ENCODE measurements at places on chromosomes 12 and 14.

- no peak for DNase-seq
Measured at GRCh38 chr14:28542040-28542439, 224.5 kb upstream of the FOXG1 start.

GRCh38 chr12:75704208-75704607 is 192.8 kb upstream of the KRR1 start:
- no peak for DNase-seq

DNA sequence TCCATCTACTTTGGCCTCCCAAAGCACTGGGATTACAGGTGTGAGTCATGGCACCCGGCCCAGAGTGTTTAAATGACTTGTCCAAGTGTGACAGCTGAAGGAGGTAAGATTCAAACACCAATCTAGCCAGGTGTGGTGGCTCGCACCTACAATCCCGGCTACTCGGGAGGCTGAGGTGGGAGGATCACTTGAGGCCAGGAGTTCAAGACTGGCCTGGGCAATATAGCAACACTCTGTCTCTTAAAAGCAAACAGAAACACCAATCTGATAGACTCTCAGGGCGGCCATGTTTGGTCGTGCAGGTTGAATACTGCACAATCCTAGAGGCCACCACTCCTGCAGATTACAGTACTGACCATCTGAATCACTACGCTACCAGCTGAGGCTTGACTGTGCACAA is 68.7 kb downstream of the RBM19 start:
- DNase-seq = no peak

- DNase-seq = no peak
Measured at GRCh38 chr12:18383203-18383602, 121.9 kb downstream of the PIK3C2G start.

DNA sequence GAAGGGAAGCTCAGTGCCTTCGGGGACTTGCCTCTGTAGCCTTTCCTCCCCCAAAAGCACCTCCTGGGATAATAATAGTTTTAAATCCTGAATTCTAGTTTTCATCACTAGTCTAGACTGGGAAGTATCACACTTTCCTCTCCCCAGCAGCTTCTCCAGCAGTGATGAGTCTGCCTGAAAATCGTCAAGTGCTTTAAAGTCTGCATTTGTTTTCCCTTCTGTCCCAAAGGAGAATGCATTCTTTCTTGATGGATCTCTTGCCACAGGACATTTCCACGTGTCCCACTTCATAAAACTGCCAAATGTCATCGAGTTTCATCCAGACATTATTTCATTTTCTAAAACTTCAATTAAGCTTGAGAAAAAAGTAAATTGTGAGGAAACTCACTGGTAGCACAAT is 15.0 kb downstream of the CSRP2 start:
- DNase-seq = no peak

- no peak for DNase-seq
Measured at GRCh38 chr14:54532111-54533012, 22.7 kb downstream of the CGRRF1 start.

DNA sequence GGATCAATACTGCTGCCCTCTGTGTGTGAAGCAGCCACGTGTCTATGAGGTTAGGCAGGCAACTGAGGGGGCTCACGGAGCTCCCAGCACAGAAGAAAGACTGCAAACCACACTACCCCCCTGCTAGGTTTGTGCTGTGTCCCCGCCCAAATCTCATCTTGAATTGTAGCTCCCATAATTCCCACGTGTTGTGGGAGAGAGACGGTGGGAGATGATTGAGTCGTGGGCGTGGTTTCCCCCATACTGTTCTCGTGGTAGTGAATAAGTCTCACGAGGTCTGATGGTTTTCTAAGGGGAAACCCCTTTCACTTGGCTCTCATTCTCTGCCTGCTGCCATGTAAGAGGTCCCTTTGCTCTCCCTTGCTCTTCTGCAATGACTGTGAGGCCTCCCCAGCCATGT is 68.6 kb downstream of the ACTN1 start:
- DNase-seq = no peak

DNA sequence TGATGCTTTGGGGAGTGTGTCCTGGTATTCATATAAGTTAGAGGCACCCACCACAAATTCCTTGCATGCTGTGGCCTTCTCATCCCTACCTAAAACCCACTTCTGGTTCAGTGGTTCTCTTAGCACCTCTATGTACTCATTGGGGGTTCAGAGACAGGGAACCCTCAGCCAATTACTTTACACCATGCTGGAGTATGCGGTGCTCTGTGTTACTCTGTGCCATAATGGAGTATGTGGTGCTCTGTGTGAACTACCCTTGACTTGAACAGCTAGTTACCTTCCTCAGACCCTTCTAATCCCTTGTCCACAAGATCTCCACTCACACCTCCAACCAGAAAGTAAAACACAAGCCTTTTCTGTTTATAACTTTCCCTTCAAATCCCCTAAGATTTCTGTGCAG is 172.5 kb upstream of the E2F7 start:
- DNase-seq = no peak

GRCh38 chr14:101927859-101928258 is 36.5 kb upstream of the DYNC1H1 start:
- DNase-seq = no peak

DNA sequence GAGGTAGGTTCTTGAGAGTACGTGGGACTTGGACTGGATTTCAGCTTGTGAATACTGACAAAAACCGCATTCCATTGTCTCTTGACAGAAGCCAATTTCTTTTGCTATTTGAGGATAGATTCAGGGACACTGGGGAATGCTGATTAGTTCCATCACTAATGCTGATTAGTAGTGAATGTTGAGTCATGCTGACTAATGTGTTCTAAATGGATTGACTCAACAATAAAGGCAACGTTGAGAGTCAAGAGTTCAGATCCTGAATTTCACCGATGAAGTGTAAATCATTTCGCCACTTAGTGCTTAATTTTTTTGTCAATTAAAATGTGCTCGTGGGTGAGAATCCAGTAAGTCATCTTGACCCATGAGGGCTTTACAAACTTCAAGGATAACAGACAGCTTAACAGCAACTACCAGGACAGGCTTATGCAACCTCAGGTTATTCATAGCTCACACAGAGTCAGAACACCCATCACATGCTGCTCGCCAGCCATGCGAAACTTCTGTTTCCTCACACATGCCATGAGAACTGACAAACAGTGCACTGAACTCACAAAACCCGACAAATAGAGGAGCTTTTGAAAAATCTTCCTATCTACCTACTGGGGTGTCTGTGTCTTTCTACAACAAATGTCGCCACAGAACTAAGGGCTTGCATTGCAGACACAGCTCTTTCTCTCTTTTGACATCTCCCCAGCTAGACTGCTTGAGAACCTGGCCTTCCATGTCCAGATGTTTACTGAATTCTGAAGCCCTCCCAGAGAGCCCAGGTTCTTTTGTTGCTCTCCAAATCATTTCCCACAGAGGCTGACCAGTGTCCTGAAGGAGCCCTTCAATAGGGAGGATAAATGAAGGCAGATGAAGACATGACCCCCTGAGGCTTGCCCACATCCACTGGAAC is 316.4 kb downstream of the ZFP36L1 start:
- DNase-seq = no peak

DNA sequence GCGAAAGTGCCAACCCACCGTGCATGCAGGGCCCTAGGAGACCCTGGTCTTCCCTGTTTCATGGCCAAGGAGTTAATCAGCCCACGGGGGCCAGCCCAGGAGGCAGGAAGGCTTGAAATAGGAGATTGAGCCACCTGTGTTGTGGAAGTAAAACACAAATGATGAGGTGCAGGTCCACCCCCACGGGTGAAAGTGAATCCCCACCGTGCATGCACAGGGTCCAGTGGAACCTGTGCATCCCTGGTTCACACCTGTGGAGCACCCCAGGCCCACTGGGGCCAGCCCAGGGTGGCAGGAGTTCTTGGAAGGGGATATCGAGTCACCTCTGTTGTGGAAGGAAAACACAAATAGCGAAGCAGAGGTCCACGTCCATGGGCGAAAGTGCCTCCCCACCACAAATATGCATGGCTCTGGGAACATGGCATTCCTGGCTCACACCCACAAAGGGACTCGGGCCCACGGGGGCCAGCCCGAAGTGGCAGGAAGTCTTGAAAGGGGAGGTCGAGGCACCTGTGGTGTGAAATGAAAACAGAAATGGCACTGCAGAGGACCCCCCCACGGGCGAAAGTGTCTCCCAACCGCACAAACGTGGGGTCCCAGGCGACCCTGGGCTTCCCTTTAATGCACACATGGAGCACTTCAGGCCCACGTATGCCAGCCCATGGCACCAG is 381.5 kb downstream of the ALG10 start:
- DNase-seq = no peak

DNA sequence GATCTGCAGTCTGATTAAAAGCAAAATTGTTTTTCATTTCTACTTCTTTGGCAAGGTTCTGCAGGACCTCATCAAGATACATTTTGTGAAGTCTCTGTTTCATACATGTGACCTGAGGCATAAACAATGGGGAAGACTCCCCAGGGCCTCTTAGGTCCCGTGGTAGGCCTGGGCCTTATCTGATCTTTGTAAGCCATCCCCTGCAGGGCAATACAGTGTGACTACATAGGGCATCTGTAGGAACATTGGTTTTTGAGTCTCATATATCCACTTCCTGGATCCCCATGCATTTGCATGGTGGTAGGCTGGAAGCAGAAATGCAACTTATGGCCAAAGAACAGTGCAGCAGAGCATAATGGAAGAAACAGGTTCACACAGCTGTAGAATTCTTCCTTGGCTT is 6.0 kb downstream of the FAR2 start:
- DNase-seq = no peak

GRCh38 chr14:68927956-68928675 is 51.0 kb downstream of the ACTN1 start:
- no peak for DNase-seq

- no peak for DNase-seq
Measured at GRCh38 chr14:101446387-101446969, 114.8 kb upstream of the DIO3 start.

- no peak for DNase-seq
Measured at GRCh38 chr14:76993752-76994151, 34.8 kb downstream of the IRF2BPL start.

DNA sequence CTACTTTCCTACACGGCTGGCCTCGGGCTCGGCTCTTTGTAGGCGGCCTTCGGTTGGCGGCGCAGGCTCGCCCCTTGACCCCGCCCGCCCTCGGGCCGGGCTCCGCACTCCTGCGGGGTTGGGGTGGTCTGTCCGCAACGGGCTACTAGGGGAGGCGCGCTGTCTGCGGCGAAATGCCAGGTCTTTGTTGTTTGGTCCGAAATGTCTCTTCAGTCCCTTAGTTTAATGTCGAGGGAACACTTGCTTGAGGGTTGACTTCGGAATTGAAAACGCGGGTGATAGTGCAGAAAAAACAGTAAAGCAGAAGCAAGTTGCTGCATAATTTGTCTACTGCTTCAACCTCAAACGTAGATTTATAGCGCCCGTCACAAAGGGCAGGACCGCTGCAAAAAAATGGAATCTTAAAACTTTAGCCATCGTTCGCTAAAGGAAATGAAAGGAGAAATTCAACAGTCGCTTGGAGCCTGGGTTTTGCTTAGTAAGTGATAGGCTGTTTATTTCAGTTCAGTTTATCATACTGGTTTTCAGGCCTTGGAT is 390 bp downstream of the JKAMP start:
- DNase-seq = no peak

GRCh38 chr12:131021154-131021541 is 67.4 kb downstream of the ADGRD1 start:
- no peak for DNase-seq

DNA sequence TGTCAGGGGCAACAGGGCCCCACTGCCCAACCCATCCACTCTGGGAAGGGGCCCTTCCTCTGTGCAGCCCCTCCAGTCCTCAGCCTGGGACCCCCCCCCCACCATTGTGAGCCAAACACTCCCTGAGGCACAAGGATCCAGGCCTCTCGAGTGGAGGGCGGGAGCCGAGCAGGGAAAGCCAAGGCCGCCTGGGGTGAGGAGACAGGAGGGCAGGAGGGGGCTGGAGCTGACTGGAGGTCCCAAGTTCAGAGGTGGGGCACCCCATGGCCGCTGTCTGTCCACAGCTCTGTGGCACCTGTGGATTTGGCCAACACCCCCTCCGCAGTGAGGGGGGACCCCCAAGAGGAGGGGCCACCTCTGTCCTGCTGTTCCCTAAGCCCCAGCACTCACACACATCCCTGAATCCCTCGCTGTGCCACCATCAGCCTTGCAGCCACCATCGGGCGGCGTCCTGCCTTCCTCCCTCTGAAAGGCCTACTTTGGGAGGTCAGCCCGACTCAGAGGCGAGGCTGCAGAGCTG is 25.4 kb upstream of the C14orf180 start:
- DNase-seq = no peak

DNA sequence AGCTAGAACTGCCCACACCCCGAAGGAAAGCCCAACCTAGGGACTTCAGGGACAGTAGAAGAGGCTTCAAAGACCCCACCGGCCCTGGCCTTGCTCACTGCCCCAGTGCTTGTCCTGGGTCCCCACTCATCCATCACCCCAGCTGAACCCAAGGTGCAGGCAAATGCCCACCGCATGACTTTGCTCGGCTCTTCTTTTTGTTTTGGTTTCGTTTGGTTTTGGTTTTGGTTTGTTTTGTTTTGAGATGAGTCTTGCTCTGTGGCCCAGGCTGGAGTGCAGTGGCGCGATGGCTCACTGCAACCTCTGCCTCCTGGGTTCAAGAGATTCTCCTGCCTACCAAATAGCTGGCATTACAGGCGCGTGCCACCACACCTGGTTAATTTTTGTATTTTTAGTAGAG is 9.0 kb downstream of the CCDC85C start:
- DNase-seq = no peak

DNA sequence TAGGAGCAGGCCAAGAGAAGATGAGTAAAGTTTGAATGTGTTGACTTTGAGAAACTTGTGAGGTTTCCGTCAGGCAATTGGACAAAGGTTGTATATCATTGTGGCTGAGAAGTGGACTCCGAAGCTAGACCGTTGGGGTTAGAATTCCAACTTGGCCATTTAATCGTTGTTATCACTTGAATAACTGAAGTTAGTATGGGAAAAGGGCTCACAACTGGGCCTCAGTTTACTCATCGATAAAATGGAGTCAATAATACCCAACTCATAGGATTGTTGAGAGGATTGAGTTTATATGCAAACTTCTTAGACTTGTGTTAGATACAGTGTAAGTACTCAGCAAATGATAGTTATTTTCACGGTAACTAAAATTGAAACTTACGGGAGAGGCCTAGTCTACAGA is 846 bp downstream of the SLIRP start:
- no peak for DNase-seq
